Hematopoietic multipotent progenitor cell (in vitro differentiated cells): ENCODE measurements at places on chromosomes 7 and 10.

GRCh38 chr10:11208908-11209829, 191.5 kb downstream of the CELF2 start:
- peak; percentile 44 for DNase-seq

DNA sequence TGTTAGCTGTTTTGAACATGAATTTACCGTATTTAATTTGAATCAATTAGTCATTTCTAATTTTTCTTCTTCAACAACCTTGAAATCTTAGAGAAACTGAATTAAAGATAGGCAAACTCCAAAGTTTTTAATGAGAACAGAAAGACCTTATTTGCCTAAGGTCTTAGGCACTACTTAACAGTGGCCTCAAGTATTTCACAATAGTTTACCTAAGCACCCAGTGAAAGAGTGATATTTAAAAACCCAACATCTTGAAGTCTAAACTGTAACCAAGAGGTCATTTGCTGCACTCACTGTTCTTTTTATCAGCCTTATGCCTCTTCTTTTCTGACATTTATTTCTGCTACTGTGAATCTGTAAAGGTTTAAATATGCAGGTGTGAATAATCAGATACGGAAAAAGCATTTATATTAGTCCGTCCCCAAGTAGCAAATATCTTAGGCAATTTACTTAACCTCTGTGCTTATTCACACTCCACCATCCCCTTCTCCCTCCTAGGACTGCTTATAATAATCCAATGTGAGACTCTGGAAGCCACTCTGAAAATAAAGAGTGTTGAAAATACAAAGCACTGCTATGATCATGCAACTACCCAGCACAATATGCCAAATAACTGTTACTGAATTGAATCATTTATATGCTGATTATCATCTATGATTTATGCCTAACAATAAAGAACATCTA, 105.7 kb downstream of the ELAPOR2 start:
- DNase-seq, result no peak

DNA sequence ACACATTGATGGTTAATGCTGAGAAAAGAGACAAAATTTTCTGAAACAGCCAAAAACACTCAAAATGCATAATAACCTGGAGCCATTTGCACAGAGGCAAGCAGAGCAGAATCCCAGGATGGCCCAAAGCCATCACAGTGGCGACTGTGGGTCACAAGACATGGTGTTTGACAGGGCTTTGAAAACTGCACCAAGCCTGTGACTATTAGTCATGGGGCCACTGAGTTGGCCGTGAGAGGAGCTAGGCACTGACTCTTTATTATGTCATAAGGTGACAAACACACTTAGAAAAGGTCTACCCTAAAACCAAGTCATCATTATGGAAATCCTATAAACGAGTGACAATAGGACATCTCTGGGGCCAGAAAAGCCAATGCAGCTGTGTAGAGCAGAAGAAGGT, 23.9 kb downstream of the DRGX start:
- DNase-seq, result no peak

- DNase-seq, result no peak
Measured at GRCh38 chr7:111801277-111801676, 239.0 kb upstream of the IMMP2L start.

GRCh38 chr7:494906-495305, 24.7 kb downstream of the PDGFA start:
- no peak for DNase-seq

GRCh38 chr7:155219154-155219531, 78.5 kb upstream of the INSIG1 start:
- DNase-seq, result no peak

DNA sequence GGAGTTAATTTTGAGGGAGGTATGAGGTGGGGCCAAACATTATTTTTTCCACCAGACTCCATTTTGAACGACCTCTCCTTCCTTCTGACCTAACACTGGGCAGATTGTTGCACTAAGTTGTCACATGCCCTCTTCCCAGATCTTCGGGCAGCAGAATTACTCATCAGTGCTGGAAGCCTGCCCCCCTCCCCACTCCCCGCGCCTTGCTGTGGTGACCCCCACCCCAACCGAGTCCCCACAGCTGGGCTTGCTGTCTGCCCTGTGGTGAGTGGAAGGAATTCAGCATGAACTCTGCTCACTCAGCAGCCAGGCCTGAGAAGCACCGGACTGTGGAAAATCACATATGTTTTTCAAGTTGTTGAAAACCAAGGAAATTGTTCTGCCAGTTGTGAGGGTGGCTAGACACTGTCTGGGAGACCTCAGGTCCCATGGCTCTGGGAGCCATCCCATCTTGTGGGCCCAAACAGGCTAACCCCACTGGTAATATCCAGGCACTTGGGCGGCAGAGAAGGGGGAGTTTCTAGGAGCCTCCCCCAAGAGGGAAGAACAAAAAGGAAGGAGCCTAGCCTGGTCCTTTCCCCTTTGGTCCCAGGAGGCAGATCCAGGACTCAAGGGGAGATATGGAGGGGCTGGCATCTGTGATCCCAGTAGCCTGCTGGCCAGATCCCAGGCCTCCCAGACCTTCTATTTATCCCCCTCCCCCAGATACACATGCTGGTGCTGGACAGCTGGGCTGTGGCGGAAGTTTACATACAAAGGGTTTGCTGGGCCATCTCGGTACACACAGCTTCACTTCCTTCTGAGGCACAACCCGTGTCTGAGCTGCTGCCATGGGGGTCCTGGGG, 3.5 kb upstream of the AEBP1 start:
- DNase-seq, result no peak

GRCh38 chr10:35353395-35353794, 17.1 kb downstream of the CCNY start:
- no peak for DNase-seq

- no peak for DNase-seq
Measured at GRCh38 chr7:527723-528122, 8.1 kb upstream of the PDGFA start.

DNA sequence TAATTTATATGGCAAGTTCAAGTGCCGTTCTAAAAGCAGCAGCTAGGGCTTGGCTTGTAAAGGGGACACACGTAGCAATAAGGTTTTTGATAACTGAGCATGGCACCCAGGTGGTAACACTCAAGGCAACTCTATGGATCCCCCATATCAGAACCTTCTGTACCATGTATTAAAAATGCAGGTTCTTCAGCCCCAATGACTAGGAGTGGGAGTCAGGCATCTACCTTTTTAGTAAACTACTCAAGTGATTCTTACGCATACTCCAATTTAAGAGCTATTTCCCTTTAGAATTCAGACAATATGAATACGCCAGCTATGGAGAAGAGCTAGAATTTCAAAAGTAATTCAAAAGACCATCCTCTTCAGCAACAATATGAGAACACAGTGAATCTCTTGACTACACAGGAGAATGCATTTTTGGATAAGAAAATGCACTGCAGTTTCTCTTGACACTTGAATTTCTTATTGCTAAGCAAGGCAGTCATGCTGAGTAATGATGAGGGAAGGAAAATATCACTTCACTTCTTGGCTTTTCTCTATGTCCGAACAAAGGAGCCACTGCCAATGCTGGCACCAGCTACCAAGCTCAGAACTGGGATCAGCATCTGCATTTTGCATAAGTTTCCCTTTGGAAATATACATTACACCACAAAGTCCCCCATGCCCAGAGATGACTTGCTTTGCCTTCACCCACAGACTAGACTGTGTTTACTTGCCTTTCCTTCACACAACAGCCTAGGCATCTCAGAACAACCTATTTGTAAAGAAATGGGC, 53.5 kb downstream of the ABLIM1 start:
- DNase-seq, result no peak

GRCh38 chr7:42672339-42672999, 239.4 kb downstream of the C7orf25 start:
- no peak for DNase-seq

DNA sequence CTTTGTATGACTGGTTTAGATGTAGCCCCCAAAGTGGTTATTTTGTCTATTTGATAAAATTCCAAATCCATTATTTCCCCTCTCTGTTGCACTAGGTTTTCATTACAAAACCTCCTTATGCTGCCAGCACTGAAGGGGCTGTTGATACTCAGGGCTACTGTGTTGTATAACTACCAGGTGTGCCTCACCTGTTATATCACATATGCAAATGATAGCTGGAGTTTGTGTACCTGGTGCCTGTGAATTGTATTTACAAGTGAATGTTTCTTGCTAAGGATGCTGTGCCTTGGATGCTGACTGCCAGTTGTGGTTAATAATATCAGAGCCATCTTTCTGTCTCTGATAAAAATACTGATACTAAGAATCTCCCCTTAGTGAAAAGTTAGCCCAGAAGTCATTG, 84.8 kb upstream of the CCDC6 start:
- no peak for DNase-seq

GRCh38 chr7:43764039-43764761, 5.7 kb downstream of the BLVRA start:
- peak; percentile 47 for DNase-seq

- no peak for DNase-seq
Measured at GRCh38 chr7:118085000-118085399, 99.0 kb upstream of the LSM8 start.

DNA sequence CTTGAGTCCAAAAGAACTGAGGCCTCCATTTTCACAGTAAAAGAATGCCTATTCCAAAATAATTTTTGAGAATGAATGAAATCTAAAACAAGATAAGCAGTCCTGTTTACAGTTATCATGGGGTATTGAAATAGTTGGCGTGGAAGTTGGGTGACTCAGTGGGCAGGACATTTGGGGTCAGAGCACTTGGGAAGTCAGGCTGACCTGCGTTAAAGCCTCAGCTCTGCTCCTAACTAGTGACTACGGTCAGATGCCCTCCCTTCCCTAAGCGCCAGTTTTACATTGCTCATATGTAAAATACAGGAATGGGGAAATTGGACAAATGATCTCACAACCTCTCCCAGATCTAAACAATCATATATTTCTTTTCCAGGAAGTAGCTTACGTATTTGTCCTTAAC, 2.3 kb upstream of the PAPSS2 start:
- no peak for DNase-seq

GRCh38 chr10:125350519-125350918, 190.2 kb upstream of the CTBP2 start:
- DNase-seq, result no peak

GRCh38 chr10:121803611-121804010, 124.2 kb downstream of the ATE1 start:
- no peak for DNase-seq

DNA sequence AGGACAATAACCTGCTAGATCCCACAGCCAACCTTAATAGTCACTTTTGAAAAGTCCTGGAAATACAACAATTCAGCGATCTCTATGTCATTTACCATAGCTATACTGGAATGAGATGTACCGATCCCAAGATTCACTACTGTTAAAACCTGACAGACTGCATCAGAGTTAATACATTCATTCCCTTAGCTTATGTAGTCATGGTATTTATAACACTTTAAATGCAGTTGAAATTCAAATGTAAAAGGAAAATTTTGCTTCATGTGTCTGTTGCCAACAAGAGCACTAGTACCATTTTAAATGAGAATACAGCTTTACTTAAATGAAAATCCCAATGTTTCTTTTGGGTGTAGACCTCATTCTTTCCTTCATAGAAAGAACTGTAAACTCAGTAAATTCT, 11.1 kb upstream of the GGCT start:
- DNase-seq, result no peak

- DNase-seq, result no peak
Measured at GRCh38 chr7:77205706-77206105, 6.1 kb upstream of the FGL2 start.

DNA sequence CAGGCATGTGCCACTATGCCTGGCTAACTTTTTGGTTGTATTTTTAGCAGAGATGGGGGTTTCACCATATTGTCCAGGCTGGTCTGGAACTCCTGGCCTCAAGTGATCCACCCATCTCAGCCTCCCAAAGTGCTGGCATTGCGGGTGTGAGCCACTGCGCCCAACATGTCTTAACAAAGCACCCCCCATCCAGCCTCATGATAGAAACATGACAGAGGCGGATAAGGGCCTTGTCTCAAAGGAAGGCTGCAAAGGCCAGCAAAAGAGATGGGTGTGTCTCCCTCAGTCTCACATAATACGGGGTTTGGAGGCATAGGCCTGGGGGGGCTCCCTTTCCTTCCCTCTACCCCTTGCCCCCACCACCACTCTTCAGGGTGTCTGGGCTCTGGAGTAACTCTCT, 93.2 kb downstream of the SH3PXD2A start:
- DNase-seq, result no peak

- DNase-seq, result no peak
Measured at GRCh38 chr7:28955356-28955717, 2.8 kb downstream of the TRIL start.

GRCh38 chr7:100687751-100688300, 6.2 kb downstream of the GIGYF1 start:
- no peak for DNase-seq

- no peak for DNase-seq
Measured at GRCh38 chr10:113138937-113139585, 189.0 kb downstream of the TCF7L2 start.

GRCh38 chr10:105840288-105840770, 1199.2 kb downstream of the SORCS3 start:
- no peak for DNase-seq

DNA sequence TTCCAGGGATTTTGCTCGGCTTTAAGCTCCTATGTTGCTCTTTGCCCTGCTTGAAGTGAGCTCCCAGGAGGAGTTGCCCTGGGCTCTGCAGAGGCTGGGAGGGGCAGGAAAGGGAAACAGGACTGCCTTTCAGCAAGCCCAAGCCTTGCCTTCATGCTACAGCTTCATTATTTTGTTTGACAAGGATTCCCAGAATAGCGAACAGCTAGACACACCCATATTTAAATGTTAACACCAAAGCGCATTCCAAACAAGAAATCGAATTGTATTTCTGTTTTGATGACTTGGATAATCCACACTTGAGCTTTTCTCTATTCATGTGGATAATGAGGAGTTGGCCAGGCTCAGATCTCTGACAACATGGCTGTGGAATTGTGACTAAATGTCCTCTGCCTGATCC, 6.3 kb downstream of the KIAA1217 start:
- no peak for DNase-seq

DNA sequence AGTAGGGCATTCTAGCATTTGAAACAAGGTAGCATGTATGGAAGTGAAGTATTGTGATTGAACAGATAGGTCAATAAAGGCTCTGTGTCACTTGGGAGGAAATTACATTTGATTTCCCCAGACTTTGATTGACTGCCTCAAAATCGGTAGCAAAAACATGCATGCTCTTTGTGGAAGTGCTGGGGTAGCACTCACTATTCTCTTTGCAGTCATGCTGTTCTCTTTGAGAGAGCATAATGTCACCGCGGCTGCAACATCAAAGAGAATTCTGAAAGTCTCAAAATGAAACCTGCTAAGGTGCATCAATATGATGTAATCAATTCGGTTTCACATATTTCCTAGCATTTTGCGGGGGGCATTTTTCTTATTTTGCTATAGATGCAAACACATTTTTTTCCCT, 64.2 kb downstream of the ARMC3 start:
- DNase-seq, result no peak

DNA sequence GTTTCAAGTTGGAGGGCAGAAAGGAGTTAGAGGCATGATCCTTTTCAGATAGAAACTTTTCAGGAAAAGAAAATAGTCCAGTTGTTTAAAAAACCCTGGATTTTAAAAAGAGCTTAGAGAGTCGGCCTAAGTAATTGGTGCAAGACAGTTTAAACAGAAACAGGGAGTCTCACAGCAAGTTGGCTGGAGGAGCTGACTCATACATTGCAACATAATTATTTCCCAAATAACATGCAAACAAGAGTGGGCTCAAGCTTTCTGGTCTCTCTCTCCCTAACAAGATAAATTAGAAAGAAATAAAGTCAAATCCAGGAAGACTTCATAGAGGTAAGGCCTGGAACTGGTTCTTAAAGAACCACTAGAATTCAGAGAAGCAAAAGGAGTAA, 100.3 kb upstream of the AGBL3 start:
- no peak for DNase-seq

GRCh38 chr7:105791926-105792325, 84.5 kb downstream of the ATXN7L1 start:
- DNase-seq, result no peak

GRCh38 chr10:1187855-1188557, 131.8 kb downstream of the WDR37 start:
- no peak for DNase-seq
